Ammon's horn (tissue), 1 donor: ENCODE measurements at places on chromosomes 3 and 15.

GRCh38 chr15:32124726-32125125 lies 94.4 kb downstream of the CHRNA7 start:
- no peak for DNase-seq

DNA sequence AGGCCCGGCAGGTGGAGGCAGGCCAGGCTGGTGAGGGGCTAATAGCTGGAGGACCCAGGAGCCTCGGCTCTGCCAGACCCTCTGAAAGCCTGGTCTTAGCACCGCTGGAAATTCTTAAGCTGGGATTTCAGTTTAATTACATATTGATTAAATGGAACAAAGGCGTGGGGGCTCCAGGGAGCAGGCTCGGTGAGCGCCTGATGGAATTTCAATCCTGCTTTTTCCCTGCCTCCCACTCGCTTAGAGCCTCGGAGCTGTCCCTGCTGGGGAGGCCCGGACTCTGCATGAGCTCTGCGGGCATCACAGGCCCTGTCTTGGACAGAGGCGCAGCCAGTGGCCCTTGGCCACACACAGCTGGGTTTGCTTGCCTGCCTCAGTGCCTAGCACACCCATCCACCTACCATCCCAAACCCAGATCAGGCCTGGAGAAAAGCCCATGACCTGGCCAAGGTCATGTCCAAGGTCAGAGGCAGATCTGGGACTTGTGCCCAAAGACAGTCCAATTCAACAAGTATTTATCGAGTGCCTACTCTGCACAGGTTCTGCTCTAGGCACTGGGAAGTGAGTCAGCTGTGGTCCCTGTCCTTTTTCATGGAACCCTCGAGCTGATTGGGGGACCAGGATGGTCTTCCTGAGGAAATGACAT lies 40.6 kb downstream of the LINGO1 start:
- no peak for DNase-seq

GRCh38 chr15:41801185-41801584 lies 26.7 kb upstream of the JMJD7 start:
- no peak for DNase-seq

- DNase-seq: no peak
These were observed 90.4 kb upstream of the PHLDB2 start for GRCh38 chr3:111768571-111769100.

DNA sequence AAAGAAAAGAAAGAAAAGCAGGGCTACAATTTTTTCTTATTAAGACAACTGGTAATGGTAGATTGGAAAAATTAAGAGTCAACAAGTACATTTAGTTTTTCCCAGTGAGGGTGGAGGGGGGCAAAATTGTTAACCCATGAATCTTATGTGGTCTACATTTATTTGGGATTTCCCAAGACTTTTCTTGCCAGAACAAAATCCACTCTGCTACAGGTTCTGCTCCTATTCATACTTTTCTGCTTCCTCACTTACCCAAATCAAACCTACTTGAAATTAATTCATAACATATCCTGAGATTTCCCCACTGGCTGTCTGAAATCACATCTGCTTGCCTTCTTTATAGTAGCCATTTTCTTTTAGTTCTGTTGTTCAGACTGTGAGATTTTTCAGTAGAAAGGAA lies 41.1 kb downstream of the VGLL3 start:
- no peak for DNase-seq

- DNase-seq: no peak
These were observed 702 bp upstream of the GPX1 start for GRCh38 chr3:49358884-49359225.

DNA sequence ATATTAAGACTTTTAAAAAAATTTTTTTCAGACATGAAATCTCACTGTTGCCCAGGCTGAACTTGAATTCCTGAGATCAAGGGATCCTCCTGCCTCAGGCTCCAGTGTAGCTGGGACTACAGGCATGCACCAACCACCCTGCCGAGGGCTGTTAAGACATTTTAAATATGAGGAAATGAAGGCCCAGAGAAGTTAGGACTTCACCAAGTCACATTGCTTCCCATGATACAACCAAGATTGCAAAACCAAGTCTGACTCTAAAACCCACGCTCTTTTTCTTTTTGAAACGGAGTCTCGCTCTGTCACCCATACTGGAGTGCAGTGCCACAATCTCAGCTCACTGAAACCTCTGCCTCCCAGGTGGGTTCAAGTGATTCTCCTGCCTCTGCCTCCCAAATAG lies 28.0 kb downstream of the PTPN9 start:
- no peak for DNase-seq

GRCh38 chr15:64619880-64620839 lies 155.2 kb downstream of the RBPMS2 start:
- no peak for DNase-seq

- no peak for DNase-seq
These were observed 8.9 kb downstream of the TPM1 start for GRCh38 chr15:63051156-63052066.

GRCh38 chr3:186254676-186255650 lies 107.1 kb downstream of the DGKG start:
- DNase-seq: peak; percentile 75

DNA sequence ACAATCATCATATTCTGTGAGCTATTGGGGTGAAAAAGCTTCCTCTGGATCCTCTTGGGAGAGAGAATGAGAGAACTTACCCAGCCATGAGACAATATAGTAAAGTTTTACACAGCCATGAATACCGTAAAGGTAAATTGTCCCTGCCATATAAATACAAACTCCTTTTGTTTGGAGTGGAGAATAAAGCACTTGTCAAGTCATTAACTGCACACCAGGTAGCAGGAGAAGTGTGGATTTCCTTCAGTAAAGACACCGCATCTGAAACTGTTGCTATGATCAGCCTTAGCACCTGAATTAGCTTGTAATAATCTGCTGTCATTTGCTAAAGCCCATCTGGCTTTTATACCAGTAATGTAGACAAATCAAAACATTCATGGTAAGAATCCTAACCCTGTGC lies 336.6 kb upstream of the SLCO3A1 start:
- DNase-seq: no peak

GRCh38 chr3:19595884-19596283 lies 338.1 kb downstream of the EFHB start:
- no peak for DNase-seq

DNA sequence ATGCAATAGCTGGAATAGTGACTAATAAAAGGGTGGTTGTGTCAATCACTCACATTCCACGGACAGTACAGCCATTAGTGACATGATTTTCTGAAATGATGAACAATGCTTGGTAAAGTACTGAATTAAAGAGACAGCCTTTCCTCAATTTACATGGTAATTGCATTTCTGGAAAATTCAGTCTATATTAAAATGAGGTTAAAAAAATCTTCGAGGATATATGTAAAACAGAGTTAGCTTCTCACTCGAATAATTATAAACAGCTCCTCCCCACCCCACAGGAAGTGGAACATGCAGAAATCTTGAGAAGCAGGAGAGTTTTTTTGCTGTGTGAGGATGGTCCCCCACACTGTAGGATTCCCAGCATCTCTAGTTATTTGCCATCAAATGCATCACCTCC lies 42.1 kb downstream of the SLC6A11 start:
- no peak for DNase-seq

DNA sequence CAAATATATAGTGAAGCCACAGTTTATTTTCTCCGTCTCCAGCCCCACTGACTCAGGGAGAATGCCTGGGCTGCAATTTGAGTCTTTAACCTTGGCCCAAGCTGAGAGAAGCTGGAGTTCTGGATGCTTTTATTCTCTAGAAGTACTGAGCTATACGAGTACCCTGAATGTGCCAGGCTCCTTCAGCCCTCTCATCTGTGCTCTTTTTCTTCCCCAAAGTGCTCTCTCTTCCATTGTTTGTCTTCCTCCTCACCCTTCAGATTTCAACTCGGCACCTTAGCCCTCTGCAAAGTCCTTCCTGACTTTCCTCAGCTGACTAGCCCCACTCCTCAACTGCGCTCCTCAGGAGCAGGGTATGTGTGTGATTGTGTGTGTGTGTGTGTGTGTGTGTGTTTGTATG lies 75.6 kb upstream of the AGBL1 start:
- DNase-seq: no peak

GRCh38 chr3:113600418-113601182 lies 68.2 kb downstream of the SIDT1 start:
- DNase-seq: peak; percentile 57

DNA sequence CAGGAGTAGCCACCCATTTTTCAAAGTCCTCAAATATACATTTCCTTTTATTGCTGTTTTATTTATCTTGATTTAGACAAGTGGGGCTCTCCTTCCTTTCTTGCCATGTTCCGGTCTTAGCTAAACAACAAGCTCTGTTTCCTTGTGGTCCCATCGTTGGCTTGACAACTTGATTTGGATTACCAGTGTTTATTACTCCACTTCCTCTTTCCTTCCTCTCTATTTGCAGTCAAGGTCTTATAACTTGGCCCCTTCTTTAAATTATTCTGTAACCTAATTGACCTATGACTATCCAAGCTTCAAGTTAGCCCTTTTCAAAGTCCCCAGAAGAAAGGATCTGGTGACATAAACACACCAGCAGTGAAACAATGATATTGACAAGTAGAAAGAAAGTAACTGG lies 130.6 kb upstream of the STT3B start:
- no peak for DNase-seq

- peak; percentile 88 for DNase-seq
These were observed 11.0 kb downstream of the TEX264 start for GRCh38 chr3:51682079-51682478.

DNA sequence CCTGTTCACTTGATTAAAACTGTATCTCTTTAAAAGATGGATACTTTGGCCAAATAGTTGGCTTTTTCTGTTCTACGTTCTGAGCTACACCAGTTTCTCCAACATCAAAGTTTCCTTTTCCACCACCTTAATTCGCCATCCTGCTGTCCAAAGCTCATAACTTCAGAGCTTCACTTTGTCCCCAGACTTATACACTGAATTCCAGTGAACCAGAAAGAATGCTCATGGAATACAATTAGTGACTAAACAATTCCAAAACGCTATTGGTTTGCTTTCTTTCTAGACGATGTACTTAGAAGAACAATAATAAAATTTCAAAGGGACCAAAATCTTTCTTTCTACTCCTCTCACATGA lies 23.2 kb downstream of the GPR15 start:
- no peak for DNase-seq

DNA sequence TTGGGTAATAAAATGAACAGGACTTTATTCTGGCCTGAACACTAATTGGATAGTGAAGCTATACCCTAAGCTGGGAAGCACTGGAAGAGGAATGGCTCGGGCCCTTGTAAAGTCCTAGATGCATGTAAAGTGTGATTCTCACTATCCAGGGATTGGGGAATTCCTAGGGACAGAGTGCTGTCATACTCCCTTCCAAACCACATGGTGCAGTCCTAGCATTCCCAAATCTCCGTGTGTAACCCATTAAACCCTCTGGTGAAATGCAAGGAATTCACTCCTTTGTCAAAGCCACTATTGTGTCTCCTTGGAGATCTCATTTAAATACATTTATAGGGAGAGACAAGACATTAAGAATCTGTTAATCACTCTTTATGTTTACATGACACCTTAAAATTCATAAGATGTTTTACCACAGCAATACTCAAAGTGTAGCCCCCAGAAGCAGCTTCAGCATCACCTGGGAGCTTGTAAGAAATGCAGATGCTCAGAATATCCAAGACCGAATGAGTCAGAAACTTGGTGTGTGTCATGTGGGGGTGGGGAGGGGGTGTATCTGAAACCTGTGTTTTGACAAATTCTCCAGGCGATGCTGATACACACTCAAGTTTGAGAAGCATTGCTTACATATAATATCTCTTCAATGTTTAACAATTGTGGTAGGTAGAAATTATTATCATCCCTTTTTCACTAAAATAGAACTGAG lies 121.8 kb upstream of the NPHP3 start:
- no peak for DNase-seq

GRCh38 chr3:62723166-62723913 lies 151.9 kb downstream of the CADPS start:
- peak; percentile 47 for DNase-seq

DNA sequence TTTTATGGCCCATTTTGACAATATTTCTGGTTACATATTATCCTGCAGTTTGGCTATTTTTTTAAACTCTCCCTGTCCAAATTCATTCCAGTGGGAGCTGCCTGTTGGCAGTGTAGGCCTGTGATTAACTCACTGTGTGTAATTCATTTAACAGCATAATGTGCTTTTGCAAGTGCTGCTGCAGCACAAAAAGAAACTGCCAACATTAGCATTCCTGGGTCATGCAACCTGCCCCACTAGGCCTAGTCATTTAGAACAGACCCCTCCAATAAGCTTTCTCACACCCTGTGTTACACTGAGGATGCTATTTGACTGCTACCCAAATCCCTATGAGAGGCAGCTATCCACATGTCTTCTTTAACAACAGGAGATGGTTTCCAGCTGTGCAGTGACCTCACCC lies 251.2 kb upstream of the UBE2E2 start:
- peak; percentile 9 for DNase-seq

GRCh38 chr3:55296030-55296429 lies 191.1 kb downstream of the WNT5A start:
- no peak for DNase-seq

- DNase-seq: peak; percentile 81
These were observed 14.4 kb downstream of the ATP13A3 start for GRCh38 chr3:194472290-194472920.

- no peak for DNase-seq
These were observed 784.6 kb upstream of the ALCAM start for GRCh38 chr3:104582092-104582491.
